ENCODE measurements at places on chromosomes 12 and 14.
A peak's percentile ranks its signal among the peaks of the same experiment; 100 is the strongest.

- no peak for DNase-seq
Observed at GRCh38 chr12:1234073-1234472, 243.1 kb downstream of the ERC1 start.

GRCh38 chr14:85315290-85315689 lies 214.7 kb upstream of the FLRT2 start:
- no peak for DNase-seq

- no peak for DNase-seq
Observed at GRCh38 chr12:90543841-90544240, 411.1 kb downstream of the CCER1 start.

DNA sequence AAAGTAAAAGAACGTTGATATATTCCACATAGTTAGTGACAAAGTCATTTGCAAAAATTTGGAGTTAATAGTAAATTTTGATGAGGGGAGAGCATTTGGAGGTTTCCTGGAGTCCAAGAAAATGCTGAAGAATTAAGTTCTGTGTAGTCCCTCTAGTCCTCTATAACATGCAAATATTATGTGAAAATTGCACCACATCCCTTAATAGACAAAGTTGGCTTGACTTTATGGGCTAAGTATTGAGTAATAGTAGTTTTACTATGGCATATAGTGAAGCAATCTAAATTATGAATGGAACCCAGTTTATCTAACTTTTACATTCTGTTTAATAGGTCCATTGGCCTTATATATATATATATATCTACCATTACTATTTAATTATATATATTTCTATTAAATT lies 66.4 kb upstream of the DCN start:
- no peak for DNase-seq

DNA sequence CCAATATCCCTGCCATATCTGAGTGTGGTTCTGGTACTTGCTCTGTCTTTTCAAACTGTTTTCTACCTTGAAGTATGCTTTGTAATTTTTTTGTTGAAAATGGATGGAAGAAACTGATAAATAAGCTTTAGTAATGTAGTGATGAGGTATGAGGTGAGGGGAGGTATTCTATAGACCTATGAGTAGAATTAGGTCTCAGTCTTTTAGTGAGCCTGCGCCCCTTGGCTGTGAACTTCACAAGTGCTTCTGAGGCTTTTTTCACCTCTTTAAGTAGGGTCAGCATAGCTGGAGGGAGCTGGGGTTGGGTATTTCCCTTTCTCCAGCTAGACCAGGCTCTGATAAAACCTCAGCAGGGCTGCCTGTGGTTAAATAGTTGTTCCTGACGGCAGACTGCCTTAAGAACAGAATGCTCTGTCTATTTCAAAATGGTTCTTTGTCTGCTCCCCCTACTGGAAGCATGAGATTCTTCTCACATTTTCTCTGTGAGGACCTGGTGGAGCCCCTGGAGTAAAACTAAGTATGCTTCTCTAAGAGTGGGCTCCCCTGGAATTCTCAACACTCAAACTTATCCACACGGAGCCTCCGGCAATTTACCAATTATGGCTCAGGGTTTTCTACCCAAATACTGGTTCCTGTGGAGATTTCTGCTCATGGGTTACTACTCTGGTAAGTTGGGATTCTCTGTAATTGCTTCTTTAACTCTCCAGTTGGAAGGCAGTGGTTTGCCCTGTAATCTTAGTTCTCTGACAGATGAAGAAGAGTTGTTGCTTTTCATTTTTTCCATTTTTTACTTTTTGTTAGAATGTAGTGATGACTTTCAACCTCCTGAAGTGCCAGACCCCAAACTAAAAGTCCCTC lies 13.1 kb downstream of the KRT5 start:
- peak; percentile 55 for DNase-seq

- DNase-seq: no peak
Observed at GRCh38 chr12:61554268-61555008, 705.8 kb upstream of the USP15 start.

GRCh38 chr12:106598003-106598402 lies 15.2 kb downstream of the RFX4 start:
- no peak for DNase-seq

DNA sequence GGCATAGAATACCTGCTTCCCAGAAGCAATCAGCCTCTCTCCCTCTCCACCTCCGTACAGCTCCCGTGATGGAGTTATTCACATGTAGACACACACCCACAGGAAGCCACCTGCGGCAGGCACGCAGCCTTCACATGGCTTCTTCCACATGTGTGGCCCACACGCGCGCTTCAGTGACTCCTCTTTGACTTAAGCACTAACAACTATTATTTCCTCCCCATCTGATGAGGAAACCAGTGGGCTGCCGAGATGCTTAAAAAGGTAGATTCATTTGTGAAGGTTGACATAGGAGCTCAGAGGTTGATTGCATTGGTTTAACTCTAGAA lies 69.3 kb downstream of the PRMT8 start:
- no peak for DNase-seq

DNA sequence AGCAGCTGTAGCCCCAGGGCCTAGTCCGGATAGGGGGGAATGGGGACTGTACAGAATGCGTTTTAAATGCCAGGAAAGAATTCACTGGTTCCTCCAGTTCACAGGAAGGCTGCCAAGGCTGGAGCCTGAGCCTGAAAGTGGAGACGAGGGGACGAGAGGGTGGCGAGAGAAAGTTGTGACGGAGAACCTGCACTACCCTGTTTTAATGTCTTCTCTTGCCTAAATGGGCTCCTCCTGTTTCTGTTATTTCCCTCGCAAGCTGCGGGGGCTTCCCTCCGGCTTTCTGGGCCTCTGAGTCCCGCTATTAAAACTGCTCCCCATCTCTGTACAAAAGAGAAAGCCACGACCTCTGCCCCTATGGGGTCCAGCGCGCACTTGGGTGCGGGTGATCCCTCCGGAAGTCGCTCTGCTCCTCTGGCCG lies 4.5 kb downstream of the C1QL4 start:
- DNase-seq: no peak

- peak; percentile 32 for DNase-seq
Observed at GRCh38 chr12:27751386-27752047, 28.5 kb upstream of the KLHL42 start.

DNA sequence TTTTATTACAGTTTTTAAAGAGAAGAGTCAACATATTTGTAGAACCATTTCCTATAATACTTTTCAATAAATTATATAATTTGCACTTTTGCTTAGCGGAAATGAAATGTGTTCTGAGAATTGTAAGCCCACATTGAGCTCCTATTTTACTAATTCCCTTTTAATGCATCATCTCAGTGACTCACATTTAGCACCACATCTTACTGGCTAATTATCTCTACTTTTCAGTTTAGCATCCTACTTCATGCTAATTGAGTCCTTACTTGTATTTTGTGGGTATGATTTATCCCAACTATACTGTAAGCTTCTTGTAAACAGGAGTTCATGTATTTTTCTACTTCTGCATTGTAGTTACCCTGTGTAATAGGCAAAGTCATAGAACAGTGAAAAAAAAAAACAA lies 67.5 kb downstream of the TMX1 start:
- no peak for DNase-seq

GRCh38 chr12:106901276-106901675 lies 54.4 kb upstream of the TMEM263 start:
- DNase-seq: no peak

Data from NB4 (cell line).